ENCODE measurements at places on chromosomes 3 and 15.

- no peak for DNase-seq
Observed at GRCh38 chr3:73966733-73967132, 342.0 kb upstream of the PDZRN3 start.

GRCh38 chr15:26882112-26882511, 15.2 kb downstream of the GABRA5 start:
- DNase-seq, result peak; percentile 32

DNA sequence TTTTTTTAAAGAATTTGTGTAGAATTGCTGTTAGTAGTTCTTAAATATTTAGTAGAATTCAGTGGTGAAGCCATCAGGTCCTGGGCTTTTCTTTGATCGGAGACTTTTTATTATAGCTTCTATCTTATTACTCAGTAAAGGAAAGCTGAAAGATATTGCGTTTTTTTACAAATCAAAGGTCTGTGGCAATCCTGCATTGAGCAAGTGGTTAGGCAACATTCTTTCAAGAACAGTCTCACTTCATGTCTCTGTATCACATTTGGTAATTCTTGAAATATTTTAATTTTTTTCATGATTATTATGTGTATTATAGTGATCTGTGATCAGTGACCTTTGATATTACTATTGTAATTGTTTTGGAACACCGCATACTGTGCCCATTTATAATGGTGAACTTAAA, 140.8 kb downstream of the UNC13C start:
- no peak for DNase-seq

GRCh38 chr3:138799822-138800221, 34.9 kb downstream of the PIK3CB start:
- no peak for DNase-seq

GRCh38 chr3:4688411-4688810, 195.3 kb downstream of the ITPR1 start:
- DNase-seq, result no peak

GRCh38 chr3:30738605-30739004, 132.2 kb downstream of the TGFBR2 start:
- no peak for DNase-seq

- DNase-seq, result no peak
Observed at GRCh38 chr3:169454823-169455222, 208.7 kb downstream of the MECOM start.

DNA sequence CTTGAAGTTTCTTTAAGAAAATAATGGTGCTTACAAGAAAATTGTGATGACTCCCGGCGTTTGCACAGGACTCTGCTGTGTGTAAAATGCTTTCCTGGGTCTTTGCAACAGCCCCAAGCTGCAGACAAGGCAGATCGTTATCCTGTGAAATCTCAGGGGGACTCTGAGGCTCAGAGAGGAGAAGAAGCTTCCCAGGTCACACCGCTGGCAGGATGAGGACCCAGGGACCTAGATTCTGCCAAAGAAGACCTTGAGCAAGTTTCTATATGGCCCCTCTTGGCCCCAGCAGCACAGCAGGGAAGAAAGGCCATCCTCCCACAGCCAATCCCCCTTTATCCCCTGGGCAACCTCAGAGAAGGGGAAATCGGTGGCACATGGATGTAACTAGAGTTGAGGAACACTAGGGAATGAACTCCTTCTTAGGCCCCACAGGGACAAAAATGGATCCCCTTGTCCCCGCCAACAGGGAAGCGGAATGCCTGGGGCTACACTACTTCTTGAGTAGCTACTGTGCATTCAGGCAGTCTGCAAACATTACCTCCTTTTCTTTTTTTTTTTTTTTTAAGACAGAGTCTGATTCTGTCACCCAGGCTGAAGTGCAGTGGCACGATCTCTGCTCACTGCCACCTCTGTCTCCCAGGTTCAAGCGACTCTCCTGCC, 72.8 kb downstream of the CPN2 start:
- DNase-seq, result no peak

DNA sequence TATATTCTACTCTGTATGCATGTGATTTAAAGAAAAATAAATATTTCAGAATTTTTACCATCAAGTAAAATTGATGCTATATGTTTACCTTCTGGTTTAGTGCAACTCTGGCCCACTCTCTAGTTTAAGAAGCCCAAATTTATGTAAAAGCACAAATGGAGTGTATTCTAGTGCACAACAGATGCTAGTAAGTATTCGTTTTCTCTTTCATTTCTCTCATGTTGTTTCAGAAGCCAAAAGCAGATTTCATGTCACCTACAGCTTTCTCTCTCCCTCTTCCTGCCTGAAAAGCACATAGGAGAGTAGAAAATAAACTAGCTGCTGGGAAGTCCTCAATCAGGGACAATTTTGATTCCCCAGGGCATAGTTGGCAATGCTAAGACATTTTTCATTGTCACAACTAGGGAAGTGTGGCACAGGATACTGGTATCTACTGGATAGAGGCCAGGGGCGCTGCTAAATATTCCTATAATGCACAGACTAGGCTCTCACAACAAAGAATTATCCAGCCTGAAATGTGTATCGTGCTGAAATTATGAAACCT, 147.4 kb upstream of the ARHGEF26 start:
- DNase-seq, result no peak

DNA sequence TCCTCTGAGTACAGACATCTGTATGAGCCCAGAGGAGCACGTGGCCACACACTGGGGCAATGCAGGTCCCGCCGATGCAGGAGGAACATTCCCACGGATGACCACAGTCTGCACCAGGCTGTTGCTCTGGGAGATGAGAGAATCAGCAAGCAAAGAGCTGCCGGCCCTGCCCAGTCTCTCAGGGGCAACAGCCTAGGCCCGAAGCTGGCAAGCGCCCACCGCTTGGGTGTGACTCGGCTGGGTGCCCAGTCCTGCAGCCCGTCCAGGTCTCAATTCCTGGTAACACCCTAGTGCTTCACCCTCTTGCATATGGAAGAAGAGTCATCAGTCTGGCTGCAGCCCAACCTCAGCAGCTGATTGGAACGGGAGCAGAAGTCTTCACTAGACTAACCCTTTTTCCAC, 153.7 kb upstream of the HES1 start:
- peak; percentile 74 for DNase-seq

GRCh38 chr3:169825316-169825715, 12.6 kb upstream of the LRRC34 start:
- no peak for DNase-seq

GRCh38 chr3:111729087-111729846, 129.8 kb upstream of the PHLDB2 start:
- no peak for DNase-seq

DNA sequence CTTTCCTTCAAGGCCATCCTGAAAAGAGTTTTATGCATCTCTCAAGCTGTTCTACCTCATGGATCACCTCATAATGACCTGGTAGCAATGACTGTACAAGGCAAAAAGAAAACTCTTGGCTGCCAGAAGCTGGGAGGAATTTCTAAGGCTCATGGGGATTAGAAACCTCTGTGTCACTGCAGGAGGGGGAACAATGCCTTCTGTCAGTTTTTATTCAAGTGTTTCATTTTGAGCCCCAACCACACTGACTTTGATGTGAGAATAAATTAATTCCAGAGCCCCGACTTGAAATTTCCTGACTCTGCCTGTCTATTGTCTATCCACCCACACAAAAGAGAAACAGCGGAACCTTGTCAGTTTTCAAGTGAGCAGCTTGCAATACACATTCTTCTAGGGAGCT, 58.7 kb upstream of the MRPL3 start:
- peak; percentile 4 for DNase-seq

- DNase-seq, result no peak
Observed at GRCh38 chr3:17456046-17456445, 286.4 kb downstream of the TBC1D5 start.

DNA sequence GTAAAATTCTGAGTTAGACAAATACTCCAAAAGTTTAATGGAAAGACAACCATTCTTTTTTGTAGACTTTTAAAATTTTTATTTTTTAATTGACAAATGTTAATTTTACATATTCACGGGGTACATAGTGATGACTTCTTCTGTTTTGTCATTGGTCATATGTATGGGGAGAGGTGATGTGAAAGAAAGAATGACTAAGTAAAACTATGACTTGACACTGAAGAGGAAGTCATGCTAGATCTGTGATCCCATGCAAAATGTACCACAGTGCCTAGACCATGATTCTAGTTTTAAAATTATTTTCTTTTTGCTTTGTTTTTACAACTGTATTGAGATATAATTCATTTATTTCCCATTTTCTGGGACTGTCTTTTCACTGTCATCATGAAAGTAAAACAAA, 281.6 kb downstream of the MBNL1 start:
- DNase-seq, result no peak

GRCh38 chr3:53570709-53571108, 76.3 kb downstream of the CACNA1D start:
- DNase-seq, result no peak

- DNase-seq, result no peak
Observed at GRCh38 chr3:122456074-122456473, 40.2 kb upstream of the WDR5B start.

DNA sequence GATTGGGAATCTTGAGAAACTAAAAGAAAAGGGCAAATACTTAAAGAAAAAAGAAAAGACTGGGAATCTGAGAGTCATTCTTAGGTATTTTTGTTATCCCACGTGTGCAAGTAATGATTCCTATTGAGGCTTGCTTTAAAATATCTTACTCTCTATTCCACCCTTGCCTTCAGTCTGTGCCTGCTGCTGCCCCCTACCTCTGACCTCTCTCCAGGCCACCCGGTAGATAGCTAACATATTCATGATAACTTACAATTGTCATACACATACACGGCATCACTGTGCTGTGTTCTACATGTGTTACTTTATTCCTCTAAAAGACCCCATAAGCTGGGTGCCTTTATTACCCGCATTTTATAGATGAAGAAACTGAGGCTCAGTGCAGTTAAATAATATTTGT, 27.8 kb upstream of the ATP13A3 start:
- no peak for DNase-seq

GRCh38 chr3:55538158-55538557, 51.1 kb upstream of the WNT5A start:
- no peak for DNase-seq

DNA sequence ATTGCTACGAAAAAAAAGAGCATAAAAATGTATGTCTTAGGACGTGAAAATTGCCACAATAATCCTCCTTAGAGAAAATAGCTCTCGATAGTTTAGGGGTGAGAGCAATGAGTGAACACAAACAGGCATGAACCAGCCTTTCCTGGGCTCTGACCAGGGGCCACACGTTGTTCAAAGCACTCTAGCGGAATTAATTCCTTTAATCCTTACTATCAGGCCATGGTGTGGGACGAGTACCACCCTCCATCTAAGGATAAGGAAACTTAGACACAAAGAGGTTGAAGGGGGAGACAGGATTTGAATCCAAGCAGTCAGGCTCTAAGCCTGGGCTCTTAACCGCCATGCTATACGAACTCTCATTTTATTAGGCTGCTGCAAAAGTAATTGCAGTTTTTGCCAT, 81.9 kb upstream of the CACNA2D3 start:
- DNase-seq, result no peak

DNA sequence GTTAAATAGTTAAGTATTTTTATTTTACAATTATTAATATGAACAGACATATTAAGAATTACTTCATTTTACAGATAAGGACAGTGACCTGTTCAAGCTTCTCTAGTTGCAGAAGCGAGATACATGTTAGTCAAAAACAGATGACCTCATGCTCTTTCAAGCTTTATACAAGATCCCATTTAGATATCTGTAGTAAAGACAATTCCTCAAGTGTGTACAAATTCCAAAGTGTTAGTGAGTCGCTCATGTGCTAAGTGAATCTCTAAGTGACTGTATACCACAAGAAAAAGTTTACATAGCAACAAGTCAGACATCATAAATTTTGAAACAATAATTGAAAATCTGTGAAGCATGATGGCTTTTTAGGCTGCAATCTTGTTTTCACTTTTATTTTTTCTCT, 293.8 kb downstream of the ROBO1 start:
- no peak for DNase-seq

- no peak for DNase-seq
Observed at GRCh38 chr3:72154391-72155335, 369.7 kb upstream of the PROK2 start.

DNA sequence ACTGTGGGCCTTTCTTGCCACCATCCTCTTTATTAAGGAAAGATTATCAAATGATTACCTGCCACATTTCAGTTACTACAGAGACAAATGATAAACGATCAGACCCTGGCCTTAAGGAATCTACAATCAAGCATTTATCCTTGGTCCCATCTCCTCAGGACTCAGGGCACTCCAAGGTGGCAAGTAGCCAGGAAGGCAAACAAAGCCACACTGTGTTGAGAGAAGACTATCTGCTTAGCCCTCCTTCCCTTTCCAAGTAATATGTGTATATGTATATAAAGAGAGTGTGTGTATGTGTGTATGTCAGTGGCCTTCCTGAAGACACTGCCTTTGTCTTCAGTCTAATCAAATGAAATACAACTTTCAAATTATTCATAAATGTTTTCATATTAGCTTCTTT, 490.1 kb upstream of the ATP11B start:
- no peak for DNase-seq

DNA sequence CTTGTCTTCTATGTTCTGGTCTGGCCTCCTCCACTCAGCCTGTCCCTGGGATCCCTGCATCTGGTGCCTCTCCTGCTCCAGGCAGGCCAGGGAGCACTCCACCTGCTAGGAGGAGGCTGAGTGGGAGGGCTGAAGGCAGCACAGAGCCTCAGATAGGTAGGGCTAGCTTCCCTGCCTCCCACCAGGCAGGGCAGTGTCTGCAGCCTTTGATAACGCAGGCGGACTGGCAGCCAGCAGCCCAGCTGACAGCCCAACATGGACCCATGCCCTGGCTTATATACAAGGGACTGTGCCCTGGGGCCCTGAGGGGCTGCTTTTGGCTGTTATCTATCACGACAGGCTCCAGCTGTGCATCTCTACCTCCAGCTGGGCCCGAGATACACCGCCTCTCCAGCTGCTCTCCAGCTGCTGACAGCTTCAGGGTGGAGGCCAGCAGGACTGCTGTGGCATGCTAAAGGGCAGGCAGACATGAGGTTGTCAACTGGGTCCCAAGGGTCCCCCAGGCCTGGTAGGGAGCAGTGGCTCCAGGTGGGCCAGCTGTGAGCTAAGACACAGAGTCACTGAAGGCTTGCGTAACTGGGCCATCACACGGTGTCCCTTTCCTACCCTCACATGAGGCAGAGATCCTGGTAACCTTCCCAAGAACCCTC, 5.2 kb upstream of the CLK3 start:
- DNase-seq, result no peak

GRCh38 chr15:98694161-98694560, 45.8 kb downstream of the IGF1R start:
- DNase-seq, result no peak

DNA sequence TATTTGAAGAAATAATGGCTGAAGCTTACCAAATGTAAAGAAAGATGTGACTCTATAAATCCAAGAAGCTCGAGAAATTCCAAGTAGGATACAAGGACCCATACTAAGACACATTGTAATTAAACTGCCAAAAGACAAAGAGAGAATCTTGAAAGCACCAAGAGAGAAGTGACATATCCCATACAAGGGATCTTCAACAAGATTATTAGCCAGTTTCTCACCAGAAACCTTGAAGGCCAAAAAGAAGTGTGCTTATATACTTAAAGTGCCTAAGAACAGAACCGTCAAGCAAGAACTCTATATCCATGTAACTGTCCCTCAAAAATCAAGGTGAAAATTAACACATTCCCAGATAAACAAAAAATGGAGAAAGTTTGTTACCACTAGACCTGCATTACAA, 220.5 kb downstream of the ADAMTS17 start:
- DNase-seq, result no peak

GRCh38 chr15:86295511-86295910, 215.8 kb downstream of the AGBL1 start:
- DNase-seq, result no peak

Data from nucleus accumbens (tissue), 56 donors.